ENCODE measurements at places on chromosomes 3 and 15. TPM values are rescaled to one million over a fixed set of nuclear protein-coding genes. Genes with fewer than 3 reads are reported as not detected.

Gene CA12
- 0.10 TPM for total RNA-seq

DNA sequence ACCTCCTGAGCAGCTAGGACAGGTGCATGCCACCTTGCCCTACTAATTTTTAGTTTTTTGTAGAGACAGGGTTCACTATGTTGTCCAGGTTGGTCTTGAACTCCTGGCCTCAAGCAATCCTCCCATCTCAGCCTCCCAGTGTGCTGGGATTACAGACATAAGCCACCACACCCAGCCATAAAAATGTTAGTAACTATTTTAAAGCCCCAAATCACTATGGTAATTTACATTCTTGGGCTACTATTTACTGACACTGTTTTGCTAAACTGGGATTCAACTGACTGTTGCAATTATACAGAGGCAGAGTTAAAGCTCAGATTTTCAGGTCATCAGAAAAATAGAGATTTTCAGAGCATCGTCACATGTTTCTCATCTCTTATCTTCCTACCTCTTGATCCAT is 258.6 kb downstream of the FEZF2 start:
- no peak for DNase-seq

DNA sequence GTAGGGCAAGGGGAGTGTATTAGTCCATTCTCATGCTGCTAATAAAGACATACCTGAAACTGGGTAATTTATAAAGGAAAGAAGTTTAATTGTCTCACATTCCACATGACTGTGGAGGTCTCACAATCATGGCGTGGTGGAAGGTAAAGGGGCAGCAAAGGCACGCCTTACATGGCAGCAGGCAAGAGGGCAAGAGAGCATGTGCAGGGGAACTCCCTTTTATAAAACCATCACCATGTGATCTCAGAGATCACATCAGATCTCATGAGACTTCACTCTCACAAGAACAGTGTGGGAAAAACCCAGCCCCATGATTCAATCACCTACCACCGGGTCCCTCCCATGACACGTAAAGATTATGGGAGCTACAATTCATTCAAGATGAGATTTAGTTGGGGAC is 41.4 kb downstream of the SUMF1 start:
- peak; percentile 63 for DNase-seq

Gene TMEM207
- total RNA-seq = not detected

DNA sequence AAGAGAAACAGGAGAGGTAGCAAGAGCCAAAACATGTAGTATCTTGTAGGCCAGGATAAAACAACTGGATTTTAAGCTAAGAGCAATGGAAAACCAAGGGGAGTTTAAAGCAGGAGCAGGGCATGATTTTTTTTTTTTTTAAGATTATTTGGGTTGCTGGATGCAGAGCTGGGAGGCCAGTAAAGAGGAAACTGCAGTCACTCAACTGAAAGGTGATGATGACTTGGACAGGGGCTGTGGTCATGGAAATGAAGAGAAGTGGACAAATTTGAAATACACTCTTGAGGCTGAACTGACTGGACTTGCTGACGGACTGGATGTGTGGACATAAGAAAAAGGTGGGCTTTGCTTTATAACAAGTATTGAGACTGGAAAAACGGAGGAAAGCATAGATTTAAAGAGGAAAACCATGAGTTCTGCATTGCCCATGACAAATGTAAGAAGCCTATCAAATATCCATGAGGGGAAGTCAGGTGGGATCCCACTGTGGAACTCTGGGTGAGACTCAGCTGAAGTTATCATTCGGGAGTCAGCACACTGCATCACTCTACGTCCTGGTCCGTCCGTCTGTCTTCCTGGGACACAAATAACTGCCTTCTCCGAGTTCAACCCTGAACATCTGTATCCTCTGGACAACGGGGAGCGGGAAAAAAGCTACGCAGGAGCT is 688 bp downstream of the XPC start:
- no peak for DNase-seq

- no peak for DNase-seq
These were observed 278.1 kb upstream of the CHRNA7 start for GRCh38 chr15:31752065-31752762.

Gene SMAD6
- 0.24 TPM for total RNA-seq

DNA sequence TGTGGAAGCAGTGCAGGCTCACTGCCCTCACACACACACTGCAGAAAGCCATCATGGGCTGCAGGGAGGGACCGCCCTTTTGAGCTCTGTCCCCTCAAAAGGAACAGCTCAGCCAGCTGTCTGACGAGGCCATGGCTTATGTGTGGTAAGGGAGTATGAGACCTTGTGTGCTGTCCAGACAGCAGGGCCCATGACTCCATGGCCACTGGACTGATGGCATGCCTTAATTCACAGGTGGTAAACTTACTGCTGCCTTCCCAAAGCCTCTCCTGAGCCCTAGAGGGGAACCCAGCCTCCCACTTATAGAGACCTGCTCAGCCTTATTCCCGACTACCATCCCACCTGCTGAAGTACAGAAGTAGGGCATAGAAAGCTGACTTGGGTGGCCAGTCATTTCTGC is 5.6 kb downstream of the FAM240A start:
- DNase-seq = no peak

GRCh38 chr3:27312044-27312668 is 57.0 kb downstream of the NEK10 start:
- no peak for DNase-seq

GRCh38 chr3:172847292-172847691 is 96.8 kb downstream of the ECT2 start:
- no peak for DNase-seq

Gene ENTPD3
- not detected for total RNA-seq

Gene SLC51A
- not detected for total RNA-seq

Gene KLF15
- 0.40 TPM for total RNA-seq

Gene DNAJC19
- 75.0 TPM for total RNA-seq

DNA sequence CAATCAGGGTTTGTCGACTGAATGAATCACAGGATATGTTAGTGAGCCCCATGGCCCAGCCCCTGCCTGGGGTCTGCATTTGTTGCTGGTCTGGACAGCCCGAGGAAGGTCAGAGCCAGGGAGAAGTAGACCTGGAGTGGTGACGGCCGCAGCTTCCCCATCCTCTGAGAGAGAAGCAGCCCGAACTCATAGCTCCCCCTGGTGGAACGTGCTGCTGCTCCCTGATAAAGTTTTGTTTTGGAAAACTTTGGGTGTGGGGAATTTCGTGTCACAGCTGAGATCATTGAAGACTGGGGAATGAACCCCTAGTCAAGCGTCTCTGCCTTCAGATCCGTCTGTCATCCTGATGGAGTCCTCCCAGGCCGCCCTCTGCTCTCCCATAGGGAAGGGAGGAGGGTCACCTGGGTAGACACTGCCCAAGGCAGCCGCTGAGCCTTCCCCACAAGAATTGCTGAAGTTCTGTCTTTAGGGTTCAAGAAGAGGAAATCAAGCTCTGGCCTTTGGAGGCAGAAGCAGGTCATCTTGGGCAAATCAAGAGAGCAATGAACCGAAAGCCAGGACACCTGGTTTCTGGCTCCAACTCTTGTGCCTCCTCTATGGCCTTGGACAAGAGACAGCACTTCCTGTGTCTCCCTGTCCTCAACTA is 60.5 kb downstream of the GLDN start:
- peak; percentile 12 for DNase-seq

Gene PLA2G4D
- not detected for total RNA-seq

GRCh38 chr3:62803276-62803675 is 71.9 kb downstream of the CADPS start:
- DNase-seq = no peak

Gene ZMYND10
- 1.00 TPM for total RNA-seq

DNA sequence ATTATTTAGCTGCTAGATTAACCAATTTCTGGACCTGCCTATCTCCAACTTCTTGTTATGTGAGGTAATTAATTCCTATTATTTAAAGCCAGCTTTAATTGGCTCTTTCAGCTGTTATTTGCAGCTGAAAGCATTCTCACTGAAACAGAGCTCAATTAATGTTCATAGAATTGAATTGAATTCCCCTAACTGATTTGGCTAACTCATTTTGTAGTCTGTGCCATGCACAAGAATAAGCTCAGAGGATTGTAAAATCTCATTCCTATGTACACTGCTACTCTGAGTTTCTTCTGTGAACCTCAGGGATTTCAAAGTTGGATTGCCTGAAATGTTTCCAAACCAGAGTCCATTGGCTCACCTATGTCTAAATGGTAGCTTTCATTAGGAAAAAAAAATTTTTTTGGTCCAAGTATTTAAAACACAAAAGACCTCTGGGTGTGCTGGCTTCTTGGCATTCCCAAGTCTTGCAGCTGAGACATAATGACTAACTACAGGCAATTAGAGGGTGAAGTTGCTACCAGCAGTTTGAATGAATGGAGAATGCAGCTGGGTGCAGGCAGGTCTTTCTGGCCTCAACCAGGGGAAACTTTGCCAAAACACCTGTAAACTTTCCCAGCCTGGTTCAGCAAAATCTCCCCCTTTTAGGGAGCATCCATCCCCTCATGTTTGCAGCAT is 134.3 kb downstream of the EDEM1 start:
- DNase-seq = no peak

- no peak for DNase-seq
These were observed 85.5 kb downstream of the LARS2 start for GRCh38 chr3:45473841-45474240.

- DNase-seq = no peak
These were observed 23.9 kb upstream of the ST3GAL6 start for GRCh38 chr3:98739266-98739665.

- no peak for DNase-seq
These were observed 147.6 kb downstream of the IL20RB start for GRCh38 chr3:137105277-137105977.

DNA sequence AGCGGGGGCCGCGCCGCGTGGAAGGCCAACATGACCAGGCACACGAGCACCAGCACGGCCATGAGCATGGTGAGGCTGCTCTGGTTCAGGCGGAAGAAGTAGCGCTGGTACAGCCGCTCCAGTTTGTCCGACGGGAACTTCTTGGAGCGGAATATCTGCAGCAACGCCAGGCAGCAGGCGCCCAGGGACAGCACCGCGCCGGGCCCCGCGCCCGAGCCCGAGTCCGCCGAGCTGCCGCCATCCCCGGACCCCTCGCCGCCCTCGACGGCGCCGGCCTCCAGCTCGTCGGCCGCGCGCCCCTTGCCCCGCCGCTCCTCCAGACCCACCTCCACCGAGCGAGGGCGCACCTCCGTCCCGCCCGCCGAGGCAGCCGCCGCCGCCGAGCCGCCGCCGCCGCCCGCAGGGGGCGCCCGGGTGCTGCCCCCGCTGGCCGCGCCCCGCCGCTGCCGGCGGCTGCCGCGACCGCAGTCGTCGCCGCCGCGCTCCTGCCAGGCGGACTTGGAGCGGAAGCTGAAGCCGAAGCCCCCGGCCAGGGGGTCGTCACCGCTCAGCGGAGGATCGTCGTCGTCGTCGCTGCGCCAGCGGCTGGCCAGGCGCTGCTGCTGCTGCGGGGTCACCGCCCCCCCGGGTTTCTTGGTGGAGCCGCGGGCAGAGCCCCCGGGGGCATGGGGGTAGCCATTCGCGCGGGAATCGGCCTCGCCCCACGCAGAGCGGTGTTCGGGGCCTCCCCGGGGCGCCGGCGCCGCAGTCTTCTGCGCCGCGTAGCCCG is 957 bp downstream of the ADCY5 start:
- DNase-seq = peak; percentile 58

Gene GP5
- total RNA-seq = 0.24 TPM

All from activated CD4-positive, alpha-beta memory T cell treated with anti-CD3 and anti-CD28 coated beads for 36 hours (primary cell).